Fibroblast of skin of right quadriceps (primary cell): ENCODE measurements at places on chromosomes 2 and 18.
A peak's percentile ranks its signal among the peaks of the same experiment; 100 is the strongest.

- DNase-seq: no peak
Observed at GRCh38 chr18:52334307-52334706, 5.7 kb upstream of the DCC start.

GRCh38 chr18:41928581-41928980 is 26.5 kb upstream of the PIK3C3 start:
- DNase-seq: no peak

- DNase-seq: no peak
Observed at GRCh38 chr2:200054681-200055468, 99.5 kb downstream of the MAIP1 start.

DNA sequence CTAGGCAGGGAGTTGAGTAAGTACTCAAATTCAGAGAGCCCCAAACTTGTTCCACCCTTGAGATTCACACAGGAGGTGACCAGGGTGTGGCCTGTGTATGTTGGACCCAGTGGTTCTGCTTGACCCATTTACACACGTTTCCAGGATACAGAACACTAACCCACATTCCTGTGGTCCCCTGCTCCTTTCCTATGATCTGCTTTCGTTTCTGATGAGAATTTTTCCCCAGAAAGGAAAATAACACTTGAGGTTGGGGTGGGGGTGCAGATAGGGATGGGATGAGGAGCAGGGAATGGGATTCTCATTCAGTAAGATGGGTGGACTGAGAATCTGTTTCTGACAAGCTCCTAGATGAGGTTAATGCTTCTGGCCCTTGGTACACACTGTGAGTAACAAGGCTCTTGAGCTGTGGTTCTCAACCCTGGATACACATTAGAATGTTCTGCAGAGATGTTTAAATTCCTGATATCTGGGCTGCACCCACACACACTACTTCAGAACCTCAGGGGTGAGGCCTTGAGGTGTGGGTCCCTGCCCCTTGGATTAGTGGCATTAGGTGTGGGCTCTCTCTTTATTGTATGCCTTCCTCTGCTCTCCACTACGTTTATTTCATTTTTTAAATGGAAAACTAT is 58.4 kb downstream of the TPGS2 start:
- no peak for DNase-seq

DNA sequence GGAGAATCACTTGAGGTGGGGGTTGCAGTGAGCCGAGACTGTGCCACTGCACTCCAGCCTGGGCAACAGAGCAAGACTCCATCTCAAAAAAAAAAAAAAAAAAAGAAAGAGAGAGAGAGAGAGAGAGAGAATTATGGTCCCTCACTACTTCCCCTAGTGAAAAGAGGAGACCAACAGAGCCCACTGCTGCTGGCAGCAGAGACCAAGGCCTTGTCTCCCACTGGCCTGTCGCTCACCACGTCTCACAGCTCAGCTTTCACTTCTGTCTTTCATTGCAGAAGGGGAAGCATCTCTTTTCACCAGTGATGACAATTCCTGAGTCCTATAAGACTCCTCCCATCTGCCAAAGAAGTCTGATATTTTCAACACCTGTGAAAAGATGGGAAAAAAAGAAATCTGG is 81.3 kb downstream of the CLHC1 start:
- DNase-seq: no peak

GRCh38 chr2:111246620-111247061 is 125.9 kb downstream of the BCL2L11 start:
- DNase-seq: no peak

GRCh38 chr18:48956356-48956755 is 5.6 kb upstream of the SMAD7 start:
- peak; percentile 91 for DNase-seq

GRCh38 chr18:47901624-47902362 is 28.7 kb downstream of the SMAD2 start:
- no peak for DNase-seq
